ENCODE measurements at places on chromosomes 1 and 21. TPM values are rescaled to one million over a fixed set of nuclear protein-coding genes. Genes with fewer than 3 reads are reported as not detected.

Gene GUCA2B
- not detected for total RNA-seq

GRCh38 chr1:31879981-31880608 lies 58.1 kb downstream of the PTP4A2 start:
- DNase-seq, result no peak

DNA sequence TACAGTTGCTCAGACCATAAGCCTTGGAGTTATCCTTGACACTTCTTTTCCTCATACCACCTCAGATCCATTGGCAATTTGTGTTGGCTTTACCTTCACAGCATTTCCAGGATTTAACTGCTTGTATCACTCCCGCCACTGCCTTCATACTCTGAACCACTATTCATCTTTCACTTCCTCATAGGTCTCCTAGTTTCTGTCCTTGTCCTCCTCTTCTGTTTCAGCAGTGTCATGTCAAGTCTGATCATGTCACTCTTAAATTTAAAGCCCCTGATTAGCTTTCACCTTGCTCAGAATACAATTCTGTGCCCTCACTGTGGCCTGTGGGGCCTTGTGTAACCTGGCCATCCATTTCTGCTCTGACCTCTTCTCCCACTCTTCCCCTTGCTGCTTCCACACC lies 34.7 kb upstream of the C1orf115 start:
- no peak for DNase-seq

GRCh38 chr1:111706921-111707320 lies 32.3 kb downstream of the INKA2 start:
- no peak for DNase-seq

Gene LCE1A
- not detected for total RNA-seq

All from activated CD4-positive, alpha-beta T cell treated with anti-CD3 and anti-CD28 coated beads, Interleukin-2, amount 10 ng/mL, durations not matched to agents 7 days and 5 days (primary cell).